ENCODE measurements at places on chromosomes 3 and 15.

GRCh38 chr15:70750203-70750869, 13.0 kb downstream of the UACA start:
- DNase-seq, result no peak

DNA sequence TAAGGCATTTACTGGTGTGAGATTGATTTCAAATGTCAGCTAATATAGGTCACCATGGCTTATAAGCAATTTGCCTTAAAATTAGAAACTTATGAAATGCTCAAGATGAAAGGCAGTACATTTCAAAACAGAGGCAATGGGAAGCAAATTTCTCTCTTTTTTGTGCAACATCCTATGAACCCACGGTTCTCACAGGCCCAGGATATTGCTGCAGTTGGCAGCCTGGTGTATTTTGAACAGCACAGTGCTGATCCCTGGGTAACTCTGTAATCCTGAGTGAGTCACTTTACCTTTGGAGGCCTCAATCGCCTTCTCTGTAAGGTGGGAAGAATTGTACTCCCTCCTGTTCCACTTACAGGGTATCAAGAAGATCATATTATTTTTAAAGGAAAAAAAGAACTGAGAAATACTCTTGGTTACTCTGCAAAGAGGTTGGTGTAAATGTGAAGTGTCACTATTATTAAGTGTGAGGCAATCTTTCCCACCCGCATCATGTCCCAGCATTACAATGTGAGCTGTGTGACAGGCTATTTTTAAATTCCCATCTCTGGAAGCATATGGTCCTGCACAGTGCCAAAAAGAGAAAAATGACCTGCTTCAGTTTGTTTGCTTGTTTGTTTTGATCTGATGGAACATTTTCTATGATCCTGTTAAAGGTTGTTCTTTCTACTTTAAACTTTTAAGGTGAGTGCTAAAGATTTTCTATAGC, 190.1 kb upstream of the LPP start:
- no peak for DNase-seq

DNA sequence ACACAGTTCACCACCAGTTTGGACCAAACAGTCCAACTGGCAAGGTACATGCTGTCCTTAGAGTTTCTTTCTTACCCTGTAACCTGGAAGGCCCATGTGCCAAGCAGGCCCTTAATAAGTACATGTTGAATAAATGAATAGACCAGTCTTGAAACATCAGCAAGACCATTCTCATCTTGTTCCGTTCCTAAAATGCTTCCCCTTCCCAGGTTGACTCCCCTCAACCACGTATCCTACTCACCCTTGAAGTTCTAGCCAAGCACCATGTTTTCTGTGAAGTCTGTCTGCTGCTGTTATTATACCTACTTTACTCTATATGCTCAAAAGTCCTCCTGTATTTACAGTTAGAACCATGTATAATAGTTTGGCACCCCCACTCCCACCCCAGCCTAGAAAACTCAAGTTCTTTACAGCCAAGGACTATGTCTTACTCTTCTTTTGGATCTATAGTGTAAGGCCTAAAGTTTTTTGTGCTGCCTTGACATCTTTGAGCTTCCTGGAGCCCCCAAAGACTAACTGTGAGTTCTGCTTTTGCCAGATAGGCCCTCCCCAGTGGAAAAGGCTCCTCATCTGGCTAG, 49.2 kb upstream of the SSR3 start:
- DNase-seq, result no peak

DNA sequence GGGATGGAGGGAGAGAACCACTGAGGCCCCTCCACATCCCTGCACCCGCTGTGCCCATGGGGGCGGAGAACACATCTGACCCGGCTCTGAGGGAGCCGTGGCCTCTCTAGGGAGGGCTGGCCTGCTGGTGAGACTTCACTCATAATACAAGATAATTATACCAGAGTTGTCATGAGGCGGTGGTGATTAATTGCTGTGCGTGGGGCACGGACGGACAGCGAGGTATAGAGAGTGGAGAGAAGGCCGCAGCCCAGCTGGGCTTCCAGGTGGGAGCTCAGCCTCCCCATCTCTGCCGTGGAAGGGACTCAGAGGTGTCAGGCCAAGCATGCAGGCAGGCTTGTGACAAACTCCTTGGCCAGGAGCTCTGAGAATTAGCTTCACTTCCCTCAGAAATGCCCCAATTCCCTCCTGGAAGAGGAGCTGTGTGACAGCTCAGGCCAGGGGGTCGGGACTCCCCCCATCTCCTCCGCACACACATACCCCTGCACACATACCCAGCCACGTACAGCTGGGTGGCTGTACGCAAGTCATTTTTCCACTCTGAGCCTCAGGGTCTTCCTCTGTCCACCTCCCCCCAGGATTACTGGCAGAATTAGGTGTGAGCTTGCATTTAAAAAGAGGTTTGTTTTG, 6.0 kb upstream of the GATA2 start:
- no peak for DNase-seq

DNA sequence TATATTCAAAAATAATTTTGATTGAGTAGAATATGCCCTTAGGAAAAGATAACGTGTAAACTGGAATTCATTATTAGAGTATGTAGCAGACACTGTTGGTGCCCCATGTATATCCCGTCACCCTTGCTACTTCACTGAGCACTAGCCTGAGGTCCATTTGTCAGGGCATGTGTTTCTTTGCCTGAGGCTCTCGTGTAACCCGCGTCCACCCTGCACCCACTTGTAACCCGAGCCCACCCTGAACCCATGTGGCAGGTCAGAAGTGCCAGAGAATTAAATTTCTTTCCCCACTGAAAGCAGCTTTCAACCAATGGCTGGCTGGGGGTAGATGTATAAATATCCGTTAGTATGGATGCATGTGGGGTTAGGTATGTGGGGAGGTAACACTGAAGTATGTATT, 474.2 kb upstream of the ZNF385D start:
- DNase-seq, result no peak

DNA sequence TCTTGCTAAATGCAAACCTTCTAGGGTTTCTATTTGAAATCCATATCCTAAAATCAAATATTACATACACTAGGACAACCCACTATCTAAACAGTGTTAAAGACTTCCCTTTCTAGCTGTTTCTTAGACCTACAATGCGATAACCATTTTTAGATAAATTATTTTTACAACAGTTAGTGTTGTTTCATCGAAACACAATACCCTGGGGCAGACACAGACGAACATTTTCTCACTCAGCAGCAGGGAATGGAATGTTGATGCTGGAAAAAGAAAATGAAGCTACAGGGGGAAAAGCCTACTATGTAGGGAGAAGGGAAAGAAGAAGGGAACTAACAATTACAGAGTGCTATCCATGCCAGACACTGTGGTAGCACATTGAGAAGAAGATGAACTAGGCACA, 6.0 kb upstream of the HERC1 start:
- no peak for DNase-seq

DNA sequence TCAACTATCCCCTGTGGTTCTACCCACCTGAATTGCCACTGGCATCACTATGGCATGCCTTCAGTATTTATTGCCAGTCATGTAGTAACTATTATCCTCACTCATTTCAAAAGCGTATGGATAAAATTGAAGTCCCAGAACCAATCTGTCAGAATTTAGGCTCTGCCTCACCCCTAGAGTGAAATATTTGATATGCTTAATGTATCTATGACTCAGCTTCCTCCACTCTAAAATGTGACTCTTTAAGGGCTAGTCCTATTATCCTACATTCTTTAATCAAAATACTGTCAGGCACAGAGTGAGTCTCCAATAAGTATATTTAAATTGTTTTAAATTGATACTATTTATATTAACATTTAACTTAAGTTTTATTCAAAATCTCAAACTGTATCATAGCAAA, 27.6 kb downstream of the ARPP21 start:
- DNase-seq, result no peak

DNA sequence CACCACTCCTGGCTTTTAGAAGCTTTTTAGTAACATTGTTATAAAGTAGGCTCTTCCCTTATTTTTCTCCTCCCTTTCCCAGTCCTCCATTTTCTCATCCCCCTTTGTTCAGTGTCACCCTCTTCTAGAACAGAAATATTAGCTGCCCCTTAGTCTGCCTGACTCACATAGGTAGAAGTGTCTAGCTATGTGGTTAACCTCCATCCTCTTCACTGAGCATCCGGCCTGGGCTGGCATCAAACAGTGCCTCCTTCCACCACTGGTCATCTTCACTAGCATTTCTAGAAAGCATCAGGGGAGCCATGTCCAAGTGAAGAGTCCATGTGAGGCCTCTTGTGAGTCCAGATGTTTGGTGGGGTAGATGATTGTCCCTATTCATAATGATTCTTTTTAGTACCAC, 70.0 kb upstream of the SKOR1 start:
- no peak for DNase-seq

DNA sequence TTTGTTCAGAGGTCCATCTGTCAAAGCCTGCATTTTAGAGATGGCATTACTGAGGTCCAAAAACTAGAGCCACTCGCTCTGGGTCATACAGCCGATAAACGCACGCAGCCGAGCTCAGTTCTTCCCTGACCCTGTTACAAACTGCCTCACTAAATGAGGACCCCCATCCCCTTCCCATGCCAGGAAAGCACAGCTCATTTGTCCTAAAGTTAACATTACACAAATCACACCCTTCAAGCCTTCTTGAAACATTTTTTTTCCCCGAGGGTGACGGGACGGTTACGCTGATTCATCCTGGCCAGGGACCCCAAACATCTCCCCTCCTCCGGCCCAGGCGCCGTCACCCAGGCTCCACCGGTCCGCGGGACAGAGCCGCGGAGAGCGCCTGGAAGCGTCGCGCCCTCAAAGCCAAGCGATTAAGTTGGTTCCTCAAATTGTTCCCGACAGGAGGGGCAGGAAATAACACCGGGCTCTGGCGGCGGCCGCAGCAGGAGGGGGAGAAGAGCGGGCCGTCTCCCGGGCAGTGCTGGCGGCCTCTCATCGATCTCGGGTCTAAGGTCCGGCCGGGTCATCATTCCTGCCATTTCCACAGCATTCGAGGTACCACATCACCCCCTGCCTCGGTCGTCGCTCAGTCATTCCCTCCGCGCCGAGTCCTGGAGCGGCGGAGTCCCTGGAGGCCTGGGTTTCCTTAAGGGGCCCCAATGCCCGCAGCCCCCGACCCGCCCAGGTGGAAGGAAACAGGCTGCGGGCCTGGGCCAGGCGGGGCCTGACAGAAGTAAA, 619 bp upstream of the CMTM8 start:
- peak; percentile 34 for DNase-seq

DNA sequence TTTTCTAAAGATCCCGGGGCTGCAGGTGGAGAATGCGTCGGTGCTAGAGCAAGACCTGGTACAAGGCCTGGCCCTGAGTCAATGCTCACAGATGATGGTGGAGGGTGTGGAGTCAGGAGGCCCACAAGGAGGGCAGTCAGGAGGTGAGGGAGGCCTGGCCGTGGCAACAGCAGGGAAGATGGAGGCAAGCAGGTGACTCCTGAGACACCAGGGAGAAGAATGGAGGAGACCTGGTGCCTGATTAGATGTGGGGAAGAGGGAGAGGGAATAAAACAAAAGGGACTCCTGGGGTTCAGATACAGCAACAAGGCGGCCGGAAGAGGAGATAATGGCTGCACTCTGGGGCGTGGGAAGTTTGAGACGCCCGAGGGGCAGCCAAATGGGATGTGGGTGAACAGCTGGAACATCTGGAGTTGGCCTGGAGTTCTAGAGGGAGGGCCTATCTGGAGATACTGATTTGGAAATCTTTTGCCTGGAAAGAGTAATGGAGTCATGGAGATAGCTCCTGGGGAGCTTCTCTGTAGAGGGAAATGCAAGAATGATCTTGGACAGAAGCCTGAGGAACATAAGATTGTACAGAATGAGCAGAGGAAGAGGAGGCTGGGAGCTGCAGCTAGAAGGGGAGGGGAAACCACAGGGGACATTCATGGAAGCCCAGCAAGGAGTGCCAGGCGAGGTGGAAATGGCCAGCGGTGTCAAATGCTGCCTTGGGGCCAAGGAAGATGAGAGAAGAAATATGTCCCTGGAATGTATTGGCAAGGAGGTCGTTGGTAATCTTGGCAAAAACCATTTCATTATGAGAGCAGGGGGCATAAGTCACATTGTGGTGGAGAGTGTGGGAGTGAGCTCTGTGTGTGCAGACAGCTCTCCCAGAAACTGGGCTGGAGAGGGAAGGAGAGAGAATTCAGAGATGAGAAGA, 67.5 kb upstream of the CORO2B start:
- DNase-seq, result no peak

GRCh38 chr15:52523647-52524046, 5.0 kb downstream of the MYO5A start:
- DNase-seq, result no peak

DNA sequence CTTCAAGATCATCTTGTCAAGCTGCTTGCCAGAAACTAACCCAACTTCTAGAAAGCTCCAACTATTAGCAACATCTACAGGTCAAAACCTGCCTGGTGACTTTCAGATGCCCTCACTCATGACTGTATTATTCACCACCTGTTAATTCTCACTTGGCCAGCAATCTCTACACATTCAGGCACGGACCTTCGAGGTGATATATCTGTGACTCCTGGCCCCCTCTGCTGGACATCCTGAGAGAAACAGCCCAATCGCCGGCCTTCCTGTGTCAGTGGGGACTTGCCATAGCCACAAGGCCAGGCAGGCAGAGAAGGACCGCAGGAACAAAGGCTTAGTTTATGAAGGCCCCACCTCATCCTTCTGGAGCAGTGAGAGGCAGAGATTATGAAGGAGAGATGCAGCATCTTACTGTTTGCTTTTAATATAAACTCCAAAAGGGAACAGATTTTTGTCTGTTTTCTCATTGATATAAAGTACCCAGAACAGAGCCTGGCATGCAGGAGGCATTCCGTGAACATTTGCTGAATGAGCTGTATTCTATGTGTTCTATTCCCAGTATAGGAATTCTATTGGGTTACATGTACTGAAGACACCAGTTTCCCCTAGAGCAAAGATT, 24.4 kb upstream of the OCA2 start:
- peak; percentile 30 for DNase-seq

DNA sequence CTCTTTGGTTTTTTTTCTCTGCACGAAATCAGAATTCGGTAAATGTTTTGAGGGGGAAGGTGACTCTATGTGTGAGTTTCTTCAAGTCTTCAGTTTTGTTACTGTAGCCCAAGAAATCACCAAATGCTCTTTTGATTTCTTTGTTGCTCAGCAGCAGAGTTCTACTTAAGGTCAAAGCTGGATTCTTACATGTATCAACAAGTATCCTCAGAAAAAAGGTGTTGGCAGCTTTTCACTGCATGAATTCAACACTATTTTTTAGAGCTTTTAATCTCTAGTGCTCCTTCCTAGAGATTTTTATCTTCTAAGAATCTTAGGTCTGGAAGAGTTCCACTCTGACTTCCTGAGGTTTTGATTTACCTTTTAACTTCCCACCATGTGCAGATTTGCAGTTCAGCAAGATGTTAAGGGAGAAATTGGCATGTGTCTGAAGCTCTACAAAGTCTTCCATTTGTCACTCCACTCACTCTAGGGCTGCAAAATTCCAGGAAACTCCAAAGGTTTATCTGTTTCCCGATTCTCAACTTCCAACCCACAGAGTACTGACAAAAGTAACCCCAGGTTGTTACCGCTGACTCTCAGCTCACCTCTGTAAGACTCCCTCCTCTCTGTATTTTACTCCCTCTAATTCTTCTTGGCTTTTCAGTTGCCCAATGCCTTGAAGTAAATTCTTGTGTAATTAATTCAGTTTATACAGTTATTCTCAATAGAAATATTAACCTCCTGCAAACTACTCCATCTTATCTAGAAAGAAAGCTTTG, 13.3 kb upstream of the CD200 start:
- DNase-seq, result no peak

- no peak for DNase-seq
These were observed 45.5 kb downstream of the FAM174B start for GRCh38 chr15:92610101-92610520.
